ENCODE measurements at places on chromosomes 1 and 21. TPM values are rescaled to one million over a fixed set of nuclear protein-coding genes. Genes with fewer than 3 reads are reported as not detected.

The NAV1 gene
- 23.0 TPM for total RNA-seq

The TRIM46 gene
- 1.5 TPM for total RNA-seq

The CRNN gene
- not detected for total RNA-seq

The EPHA10 gene
- not detected for total RNA-seq
